Activated T-helper 1 cell treated with anti-CD3 and anti-CD28 coated beads, Interleukin-12 subunit alpha, Interleukin-12 subunit beta, Interleukin-2, Interleukin-4 antibody, amounts not matched to agents 30 ng/mL and 10 ng/mL and 1 ng/mL, durations not matched to agents 14 hours and 24 hours and 36 hours (primary cell): ENCODE measurements at places on chromosomes 3 and 15.
A peak's percentile ranks its signal among the peaks of the same experiment; 100 is the strongest.

DNA sequence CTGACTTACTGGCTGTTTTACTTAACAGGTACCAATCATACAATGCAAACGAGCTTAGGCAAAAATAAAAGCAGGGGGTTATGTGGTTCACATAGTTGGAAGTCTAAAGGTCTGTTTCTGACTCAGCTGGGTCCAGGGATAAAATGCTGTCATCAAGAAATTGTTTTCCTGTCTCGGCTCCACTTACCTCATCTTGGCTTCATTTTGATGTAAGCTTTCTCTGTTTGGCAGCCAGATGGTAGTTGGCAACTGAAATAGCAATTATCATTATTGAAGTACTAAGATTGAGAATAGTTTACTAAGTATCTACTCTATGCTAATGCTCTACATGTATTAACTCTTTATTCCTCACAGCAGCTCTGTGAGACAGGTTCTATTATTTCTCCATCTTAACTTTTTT, 36.8 kb upstream of the CNTN3 start:
- no peak for DNase-seq

DNA sequence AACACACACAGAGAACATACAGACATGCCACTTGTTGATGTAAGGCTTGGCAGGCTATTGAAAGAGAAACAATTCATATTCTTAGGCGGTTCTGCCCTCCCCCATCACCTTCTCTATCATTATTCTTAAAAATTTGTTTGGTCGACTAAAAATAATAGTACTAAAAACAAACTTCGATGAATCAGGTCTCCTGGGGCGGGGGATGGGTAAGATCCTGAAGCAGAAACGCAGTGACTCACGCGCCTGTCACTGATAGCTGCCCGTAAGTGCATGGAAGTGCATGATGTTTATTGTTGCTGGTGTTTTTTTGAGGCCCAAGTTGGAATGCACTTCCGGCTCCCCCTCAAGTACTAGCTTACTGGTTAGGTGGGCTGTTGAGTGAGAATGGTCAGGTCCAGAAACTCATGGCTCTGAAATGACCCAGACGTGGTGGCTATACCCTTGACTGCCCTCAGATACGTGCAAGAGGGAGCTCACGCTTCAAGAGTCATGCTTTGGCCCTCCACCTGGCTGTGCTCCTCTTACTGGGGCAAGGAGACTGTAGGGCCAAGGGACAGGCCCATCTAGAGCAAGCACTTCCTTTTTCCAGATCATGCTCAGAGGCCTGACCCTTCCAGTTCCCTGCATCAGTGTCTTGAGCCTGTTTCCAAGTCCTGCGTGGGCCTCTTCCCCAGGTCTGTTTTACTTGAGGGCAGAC, 10.9 kb downstream of the SMAD3 start:
- DNase-seq = no peak

DNA sequence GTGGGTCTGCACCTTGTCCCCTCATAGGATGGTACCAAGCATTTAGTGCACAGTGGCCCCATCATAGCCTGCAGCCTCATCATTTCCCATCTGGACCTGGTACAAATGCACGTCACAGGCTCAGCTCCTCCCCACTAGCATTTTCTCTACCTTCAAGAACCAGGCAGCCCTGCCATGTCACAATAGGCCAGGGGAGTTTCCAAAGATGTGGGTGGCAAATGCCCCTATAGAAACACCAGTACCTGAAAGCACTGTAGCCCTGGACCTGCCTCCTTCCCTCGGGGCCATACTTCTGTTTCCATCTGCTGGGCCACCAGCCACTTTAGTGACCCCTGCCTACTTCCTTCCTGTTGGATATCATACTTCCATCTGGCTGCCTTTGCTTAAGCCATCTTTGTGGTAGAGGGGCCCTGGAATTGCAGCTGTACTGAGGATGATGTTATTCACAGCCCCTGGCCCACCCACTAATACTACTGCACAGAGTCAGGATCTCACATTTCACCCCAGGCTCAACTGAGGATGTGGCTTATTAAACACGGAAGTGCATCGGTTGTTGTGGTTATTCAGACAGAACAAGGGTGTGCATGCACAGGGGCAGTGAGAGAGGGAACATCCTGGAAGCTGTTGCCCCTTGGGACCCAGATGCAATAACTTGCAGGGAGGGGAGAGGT, 3.8 kb downstream of the TCTA start:
- peak; percentile 58 for DNase-seq

- DNase-seq = no peak
Measured at GRCh38 chr3:83457551-83457950, 1501.2 kb upstream of the CADM2 start.

DNA sequence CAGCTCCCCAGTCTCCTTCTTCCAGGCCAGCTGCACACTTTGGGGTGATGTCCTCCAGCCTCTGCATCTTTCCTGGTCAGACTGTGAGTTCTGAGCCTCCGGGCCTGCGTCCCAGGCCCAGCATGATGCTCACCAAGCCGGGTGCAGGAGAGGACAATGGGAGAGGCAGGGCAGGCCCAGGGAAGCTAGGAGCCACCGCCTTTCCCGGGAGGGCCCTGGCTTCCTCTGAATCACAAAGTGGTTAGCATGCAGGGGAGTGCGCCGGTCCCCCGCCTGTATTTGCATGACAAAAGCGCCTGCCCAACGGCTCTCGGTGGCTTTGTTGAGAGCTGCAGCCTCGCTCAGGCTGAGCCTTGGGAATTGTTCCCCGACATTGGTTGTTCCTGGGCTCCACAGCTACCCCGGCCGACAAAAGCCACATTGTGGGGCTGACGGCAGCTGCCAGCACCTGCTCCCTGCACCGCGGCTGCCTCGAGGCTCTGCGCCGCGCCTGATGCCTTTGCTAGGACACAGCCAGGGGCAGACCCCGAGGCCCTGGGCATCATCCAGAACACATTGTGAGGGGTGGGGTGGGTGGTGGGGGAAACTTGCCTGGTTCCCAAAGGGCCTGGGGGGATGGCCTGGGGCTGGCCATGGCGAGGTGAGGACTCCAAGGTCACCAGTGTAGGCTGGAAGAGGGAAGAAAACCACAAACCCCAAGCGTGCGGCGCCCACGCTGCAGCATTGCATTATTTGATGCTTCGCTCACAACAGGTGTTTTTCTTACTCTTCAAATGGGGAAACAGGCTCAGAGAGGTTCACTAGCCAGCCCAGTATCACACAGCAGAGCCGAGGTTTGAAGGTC, 20.0 kb upstream of the KLF13 start:
- DNase-seq = no peak

DNA sequence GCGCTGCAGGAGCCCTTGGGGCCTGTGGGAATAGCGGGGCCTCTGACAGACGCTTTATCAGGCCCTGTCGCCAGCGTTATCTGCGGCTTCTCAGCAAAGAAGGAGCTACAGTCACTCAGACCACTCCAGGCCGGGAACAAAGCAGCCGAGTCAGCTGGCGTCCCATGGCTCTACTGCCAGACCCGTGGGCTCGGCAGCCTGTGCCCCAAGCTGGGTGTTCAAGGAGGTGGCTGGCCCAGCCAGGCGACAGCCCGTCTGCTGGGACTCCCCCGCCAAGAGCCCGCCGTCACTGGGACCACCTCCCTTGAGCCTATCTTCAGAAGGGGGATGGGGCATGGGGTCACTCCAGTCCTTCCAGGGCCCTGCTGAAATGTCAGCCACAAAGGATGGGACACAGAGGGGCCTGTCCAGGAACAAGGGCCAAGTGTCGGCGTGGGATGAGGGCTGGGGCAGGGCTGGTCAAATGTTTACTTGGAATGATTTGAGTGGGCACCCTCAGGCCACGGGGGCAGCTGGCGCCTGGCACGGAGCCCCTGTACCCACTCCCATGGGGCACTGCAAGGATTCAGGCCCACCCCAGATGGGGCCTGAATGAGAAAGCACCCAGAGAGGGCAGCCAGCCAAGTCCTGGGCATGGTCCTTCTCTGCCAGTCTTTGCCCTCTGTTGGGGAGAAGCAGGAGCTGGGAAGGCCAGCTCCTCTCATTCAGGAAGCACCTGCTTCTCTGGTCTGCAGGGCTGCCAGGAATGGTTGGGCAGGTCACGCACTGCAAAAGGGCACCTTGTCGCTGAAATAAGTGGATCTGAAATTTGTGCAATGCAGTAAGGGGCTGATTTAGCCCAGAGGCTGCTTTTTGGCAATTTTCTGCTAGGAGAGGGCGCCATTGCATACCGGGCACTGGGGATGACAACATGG, 148.3 kb downstream of the SMAD6 start:
- no peak for DNase-seq

DNA sequence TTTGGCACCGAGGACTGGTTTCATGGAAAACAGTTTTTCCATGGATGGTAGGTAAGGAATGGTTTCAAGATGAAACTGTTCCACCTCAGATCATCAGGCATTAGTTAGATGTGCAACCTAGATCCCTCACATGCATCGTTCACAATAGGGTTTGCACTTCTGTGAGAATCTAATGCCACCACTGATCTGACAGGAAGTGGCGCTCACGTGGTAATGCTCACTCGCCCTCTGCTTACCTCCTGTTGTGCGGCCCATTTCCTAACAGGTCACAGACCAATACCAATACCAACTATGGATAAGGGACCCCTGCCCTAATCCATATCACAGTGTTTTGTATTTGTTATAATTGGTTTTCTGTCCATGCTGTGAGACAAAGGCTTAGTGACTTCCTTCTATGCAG, 58.9 kb downstream of the SLMAP start:
- DNase-seq = peak; percentile 9

GRCh38 chr3:41629072-41629471, 332.8 kb downstream of the ULK4 start:
- DNase-seq = no peak
